GM23248 (cell line): ENCODE measurements at places on chromosomes 3 and 15. TPM values are rescaled to one million over a fixed set of nuclear protein-coding genes. Genes with fewer than 3 reads are reported as not detected.

ZNF662 gene
- 1.4 and 1.5 TPM in 2 replicates for total RNA-seq

WNT7A gene
- not detected in 2 replicates for total RNA-seq

FBXL22 gene
- 0.32 TPM in 1 of 2 replicates, not detected in the other for total RNA-seq

ARF4 gene
- 346 and 371 TPM in 2 replicates for total RNA-seq

CD200R1L gene
- total RNA-seq, result not detected in 2 replicates

DNA sequence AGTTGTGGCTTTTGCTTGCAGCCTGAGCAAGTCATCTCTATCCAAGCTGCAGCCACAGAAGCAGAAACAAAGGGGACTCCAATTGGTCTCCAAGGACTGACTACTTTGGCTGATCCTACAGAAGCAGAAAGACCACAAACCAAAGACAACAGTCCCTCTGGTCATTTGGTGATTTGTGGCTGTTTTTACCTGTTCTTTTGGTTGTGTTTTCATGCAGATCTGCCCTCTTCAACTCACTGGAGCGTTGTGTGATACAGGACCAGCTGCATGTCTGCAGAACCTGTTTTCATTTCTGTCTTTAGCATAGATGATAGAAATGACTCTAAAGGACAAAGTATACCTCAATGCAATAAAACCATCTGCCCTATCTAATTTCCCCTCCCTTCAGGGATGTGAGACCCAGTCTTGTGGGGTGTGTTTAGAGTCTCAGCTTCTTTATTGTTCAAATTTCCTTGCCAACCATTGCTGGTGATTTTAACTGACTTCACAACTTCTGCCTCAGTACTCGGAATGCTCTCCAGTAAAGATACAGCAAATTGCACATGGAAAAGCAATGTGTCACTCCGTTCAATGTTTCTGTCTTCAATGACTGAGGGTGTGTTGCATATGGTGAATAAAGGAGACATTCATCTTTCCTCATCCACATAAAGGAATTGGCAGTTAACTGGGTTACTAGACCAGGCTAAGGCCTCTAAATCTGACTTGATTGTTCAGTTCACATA is 48.9 kb upstream of the SLC7A14 start:
- no peak for DNase-seq

DNA sequence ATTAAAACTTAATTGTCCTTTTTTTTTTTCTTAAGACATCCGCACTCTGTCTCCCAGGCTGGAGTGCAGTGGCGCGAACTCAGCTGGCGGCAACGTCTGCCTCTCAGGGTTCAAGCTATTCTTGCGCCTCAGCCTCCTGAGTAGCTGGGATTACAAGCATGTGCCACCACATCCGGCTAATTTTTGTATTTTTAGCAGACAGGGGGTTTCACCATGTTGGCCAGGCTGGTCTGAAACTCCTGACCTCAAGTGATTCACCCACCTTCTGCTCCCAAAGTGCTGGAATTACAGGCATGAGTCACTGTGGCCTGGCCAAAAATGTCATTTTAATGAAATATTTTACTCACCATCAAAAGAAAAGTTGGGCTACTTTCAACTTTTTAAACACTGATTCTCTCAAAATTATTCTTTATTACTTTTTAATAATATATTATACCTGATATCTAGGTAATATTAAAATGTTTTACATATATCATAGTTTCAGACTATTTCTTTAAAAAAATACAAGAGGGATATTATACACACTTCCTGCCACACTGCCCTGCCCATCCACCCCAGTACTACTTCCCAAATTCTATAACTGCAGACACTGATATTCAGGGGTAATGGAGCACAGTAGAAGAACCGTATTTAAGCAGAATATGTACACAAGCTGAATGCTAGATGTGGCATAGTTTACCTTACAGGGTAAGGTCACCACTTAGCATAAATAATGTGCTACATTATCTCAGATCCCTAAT is 723.9 kb upstream of the ZNF385D start:
- DNase-seq, result peak; percentile 50

DNA sequence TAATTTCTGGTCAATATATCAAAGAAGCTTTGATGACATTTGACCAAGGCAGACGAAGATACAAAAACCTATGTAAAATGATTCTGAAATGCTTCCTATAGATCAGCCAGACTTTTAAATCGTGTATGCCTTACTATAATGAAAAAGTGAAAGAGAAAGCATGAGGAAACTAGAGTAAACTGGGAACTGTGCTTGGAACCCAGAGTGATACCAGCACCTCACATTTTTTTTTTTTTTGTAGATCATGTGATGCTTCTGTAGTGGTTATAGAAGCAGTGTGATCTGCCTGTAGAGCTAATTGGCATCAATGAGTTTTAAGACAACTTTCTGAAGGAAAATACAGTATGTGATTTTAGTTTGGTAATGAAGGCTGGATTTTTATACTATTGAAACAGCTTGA is 150.7 kb downstream of the NLGN1 start:
- no peak for DNase-seq

DNA sequence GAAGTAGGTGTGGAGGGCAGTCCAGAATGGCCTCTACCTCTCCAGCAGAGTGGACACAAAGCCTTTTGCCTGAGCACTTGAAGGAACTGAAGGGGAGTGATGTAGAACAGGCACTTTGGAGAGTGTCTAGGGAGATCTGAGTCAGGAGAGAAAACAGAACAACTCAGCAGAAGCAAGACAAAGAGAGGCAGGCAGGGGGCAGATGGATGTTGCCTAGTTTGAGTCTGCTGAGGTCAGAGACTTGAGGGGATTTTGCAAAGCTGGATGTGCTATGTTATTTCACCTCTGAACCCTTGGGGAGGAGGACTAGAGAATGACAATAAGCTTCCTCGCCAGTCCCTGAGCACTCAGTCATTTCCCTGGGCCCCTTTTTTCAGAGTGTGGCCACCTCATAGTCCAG is 366.4 kb downstream of the EPHB1 start:
- DNase-seq, result no peak

DNA sequence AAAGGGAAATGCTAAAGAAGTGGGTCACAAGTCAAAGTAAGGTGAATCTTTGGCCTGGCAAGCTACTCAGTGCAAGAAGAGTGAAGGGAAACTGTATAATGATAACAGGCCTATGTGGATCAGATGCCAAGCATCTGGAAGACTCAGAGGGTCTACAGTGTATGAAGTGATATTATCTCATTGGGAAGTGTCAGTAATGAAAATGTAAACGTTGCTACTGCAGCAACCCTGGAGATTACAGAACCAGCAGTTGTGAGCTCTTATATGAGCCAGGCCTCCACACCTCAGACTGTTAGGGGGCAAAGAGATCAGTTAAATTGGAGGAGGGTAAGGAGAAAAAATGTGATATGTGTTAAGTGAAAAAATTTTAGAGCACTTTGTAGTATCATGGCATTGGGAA is 195.4 kb upstream of the DPH6 start:
- DNase-seq, result no peak

DNA sequence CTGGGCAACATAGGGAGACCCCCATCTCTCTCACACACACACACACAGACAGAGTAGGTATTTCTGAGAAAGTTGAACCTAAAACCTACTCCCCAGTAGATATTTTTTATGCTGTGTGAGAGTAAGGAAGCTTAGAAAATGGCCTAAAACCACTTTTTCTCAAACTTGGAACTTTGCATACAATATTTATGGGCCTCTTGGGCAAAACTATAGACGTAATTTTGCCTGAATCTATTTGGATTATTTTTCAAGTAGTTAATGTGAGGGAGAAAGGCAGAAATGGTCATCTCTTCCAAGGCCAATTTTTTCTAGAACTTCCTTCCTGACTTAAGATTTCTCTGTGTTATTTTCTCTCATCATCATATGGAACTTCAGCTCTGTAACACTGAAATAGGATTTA is 81.7 kb downstream of the ZNF609 start:
- no peak for DNase-seq

- no peak for DNase-seq
Observed at GRCh38 chr15:80706161-80706560, 11.1 kb downstream of the ABHD17C start.
